ENCODE measurements at places on chromosomes 5 and 9.

DNA sequence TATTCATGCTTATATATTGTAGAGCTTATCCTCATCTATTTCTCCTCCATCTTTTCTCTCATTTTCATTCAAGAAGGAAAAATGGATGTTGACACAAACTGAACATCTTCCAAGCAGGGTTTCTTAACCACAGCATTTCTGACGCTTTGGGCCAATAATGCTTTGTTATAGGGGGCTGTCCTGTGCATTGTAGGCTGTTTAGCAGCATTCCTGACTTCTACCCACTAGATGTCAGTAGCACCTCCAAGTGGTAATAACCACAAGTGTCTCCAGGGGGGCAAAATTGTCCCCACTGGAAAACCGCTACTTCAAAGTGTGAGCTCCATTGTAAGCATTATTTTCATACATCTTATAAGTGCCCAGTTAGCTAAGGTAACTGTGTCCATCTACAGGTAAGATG, 2.6 kb upstream of the TXNDC8 start:
- DNase-seq, result no peak

DNA sequence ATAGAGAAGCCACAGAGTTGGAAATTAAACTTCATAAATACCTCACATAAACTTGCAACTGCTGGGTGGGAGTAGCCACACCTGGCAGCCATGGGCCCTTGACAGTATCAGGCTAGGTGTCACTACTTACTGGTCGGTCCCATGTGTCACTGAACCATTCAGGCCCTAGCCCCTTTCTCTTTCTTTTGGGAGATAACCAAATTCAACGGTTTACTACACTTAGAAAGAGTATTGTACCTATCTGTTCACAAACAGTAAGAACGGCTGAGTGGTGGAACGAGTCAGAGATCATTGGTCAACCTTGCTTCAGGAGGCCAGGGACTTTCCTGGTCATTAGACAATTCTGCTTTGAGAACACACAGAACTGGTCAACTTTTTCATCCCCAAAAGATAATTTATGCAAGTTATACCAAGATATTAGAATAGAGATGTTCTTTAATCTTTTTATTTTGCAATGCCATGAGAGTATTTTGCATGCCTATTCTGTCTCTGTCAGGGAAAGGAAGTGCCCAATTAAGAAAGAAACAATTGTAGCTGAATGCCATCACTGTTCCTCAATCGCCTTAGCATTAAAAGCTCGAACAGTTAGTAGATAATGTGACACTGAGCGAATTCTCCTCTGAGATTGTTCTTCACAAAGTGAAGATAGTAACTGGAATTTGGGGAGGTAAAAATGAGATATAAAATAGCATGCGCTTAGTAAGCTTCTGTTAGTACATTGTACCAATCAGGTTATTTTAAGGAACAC, 50.9 kb downstream of the GOLPH3 start:
- no peak for DNase-seq

GRCh38 chr9:119841016-119841415, 471.8 kb upstream of the BRINP1 start:
- DNase-seq, result no peak

DNA sequence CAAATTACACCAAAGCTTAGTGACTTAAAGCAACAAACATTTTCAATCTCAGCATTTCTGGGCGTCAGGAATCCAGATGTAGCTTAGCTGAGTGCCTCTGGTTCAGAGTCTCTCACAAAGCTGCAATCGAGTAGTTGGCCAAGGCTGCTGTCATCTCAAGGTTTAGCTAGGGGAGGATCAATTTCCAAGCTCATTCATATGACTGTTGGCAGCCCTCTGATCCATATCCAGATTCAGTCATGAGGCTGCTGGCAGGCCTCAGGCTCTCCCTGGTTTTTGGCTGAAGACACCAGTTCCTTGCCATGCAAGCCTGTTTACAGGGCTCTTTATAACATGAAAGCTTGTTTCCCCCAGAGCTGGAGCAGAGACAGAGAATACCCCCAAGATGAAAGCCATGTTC, 419.5 kb upstream of the TLE4 start:
- DNase-seq, result no peak

DNA sequence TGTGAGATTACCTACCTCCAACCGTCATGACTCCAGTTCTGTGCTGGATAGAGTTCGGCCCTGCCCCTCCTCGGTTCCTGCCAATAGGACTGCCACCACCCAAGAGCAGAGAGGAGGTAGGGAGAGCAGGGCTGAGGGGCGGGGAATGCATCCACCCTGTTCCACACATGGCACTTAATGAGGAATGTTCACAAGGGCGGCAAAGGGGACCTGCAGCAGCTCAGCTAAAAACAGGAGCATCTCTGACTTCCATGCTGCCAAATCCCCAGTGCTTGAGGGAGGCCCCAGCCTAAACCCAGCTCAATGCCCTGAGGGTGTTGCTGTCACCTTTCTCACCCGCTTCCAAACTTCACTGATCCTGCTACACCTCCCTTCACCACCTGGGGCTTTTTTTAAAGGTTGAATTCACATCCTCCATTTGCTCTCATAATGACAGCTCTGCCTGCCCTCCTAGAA, 7.8 kb upstream of the DELE1 start:
- DNase-seq, result no peak

- DNase-seq, result no peak
These were observed 332.0 kb downstream of the RFX3 start for GRCh38 chr9:3193791-3194190.

GRCh38 chr5:123800640-123801039, 288.7 kb downstream of the CSNK1G3 start:
- DNase-seq, result no peak

DNA sequence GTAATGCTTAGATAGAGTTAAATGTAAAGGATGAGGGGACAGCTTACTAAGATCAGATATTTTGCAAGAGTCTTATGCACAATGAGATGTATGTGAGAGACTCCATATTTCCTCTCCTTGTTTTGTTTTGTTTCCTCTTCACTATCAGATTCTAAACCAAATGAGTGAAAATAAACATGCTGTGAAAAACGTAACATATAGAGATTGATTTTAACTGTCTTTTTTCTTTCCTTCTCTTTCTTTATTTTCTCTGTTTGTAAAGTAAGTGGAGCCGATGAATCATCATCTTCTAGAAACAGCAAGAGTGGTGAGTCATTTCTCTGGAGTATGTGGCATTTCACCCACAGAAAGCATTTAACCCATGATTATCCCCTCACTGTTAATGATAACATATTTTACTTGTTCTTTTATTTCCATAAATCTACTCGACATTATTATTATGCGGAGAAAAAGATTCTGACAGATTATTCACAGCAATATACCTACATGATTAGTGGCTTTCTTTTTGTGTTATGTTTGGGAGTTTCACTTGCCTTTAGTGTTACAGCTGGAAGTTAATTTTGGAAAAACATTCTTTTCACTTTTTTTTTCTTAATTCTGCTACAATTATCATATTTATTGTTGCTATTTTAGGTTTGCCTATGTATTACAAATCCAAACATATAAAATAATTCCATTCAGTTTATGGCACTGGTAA, 2.1 kb upstream of the ANXA1 start:
- DNase-seq, result no peak

- no peak for DNase-seq
These were observed 73.1 kb downstream of the DIRAS2 start for GRCh38 chr9:90569511-90569910.

GRCh38 chr9:89427621-89428221, 70.2 kb downstream of the SEMA4D start:
- peak; percentile 38 for DNase-seq

DNA sequence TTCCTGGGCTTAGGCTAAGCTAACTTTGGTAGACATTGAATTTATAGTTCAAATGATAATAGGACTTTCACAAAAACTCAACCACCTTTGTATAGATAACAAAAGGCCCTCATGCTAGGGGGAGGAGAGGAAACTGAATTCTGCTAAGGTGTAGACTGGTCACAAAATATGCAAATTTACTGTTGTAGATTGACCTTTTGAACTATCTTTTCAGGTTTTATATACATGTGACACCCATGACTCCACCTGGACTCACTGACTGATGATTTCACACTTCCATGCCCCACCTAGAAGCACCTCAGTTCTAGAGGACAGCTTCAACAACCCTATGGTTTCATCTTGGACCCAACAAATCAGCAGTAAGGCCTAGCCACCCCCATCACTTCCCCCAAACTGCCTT, 165.7 kb downstream of the CEMIP2 start:
- no peak for DNase-seq

- DNase-seq, result no peak
These were observed at the start of gene STC2 for GRCh38 chr5:173327948-173328843. Gene STC2 (minus strand): TSS chr5:173328414. CDS start chr5:173328193, 221 bp downstream.

DNA sequence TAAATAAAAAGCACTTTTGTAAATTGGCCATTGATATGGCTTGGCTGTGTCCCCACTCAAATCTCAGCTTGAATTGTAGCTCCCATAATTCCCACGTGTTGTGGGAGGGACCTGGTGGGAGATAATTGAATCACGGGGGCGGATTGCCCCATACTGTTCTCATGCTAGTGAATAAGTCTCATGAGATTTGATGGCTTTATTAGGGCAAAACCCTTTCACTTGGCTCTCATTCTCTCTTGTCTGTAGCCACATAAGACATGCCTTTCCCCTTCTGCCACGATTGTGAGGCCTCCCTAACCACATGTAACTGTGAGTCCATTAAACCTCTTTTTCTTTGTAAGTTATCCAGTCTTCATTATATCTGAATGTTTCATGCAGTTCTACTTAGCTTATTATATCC, 153.2 kb downstream of the TARS1 start:
- DNase-seq, result no peak

GRCh38 chr5:56175021-56175420, 58.1 kb downstream of the ANKRD55 start:
- no peak for DNase-seq

GRCh38 chr5:103126557-103126956, 6.5 kb downstream of the PPIP5K2 start:
- no peak for DNase-seq

DNA sequence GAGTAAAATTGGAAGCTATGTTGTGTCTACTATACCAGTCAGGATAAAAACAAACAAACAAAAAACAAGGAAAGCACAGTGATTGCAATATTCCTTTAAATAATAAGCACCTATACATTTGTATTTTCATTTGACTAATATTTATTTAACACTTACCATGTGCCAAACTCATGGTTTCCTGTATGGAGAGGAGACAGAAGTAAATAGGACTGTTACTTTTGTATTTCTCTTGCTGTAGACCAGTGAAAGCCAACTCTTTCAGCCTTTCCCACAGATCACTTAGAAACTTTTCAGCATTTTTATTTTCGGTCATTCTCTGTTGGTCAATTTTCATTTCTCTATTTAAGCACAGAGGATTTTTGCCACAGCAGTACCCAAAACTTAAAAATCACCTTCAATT, 4.5 kb downstream of the CMYA5 start:
- DNase-seq, result no peak

DNA sequence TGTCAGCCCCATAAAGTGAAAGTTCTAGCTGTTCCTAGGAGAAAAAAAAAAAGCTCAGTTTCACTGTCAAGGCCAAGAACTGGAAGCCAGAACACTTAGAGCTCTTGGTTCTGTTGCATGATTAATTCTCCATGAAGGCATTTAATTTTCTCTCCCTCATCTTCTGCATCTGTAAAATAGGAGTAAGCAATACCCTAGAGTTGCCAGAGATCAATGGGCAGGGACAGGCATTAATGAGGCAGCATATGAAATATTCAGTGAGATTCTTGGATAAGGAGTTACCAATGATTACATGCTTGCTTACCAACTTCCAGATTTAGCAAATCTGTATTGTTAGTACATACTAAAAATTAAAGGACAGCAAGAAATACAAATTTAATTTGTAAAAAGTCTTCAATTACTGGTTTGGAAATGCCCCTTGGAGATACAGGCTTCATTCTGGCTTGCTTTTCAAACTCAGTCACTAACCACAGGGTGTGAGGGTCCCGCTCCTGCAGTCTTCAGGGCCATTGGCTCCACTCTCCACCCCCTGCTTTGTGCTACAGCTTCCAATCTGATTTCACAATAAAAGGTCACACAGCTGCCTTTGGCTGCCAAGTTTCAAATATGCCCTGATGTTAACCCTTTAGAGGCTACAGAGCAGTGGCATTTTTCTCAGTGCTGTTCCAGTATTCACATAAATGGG, 624.6 kb downstream of the BNC2 start:
- no peak for DNase-seq

DNA sequence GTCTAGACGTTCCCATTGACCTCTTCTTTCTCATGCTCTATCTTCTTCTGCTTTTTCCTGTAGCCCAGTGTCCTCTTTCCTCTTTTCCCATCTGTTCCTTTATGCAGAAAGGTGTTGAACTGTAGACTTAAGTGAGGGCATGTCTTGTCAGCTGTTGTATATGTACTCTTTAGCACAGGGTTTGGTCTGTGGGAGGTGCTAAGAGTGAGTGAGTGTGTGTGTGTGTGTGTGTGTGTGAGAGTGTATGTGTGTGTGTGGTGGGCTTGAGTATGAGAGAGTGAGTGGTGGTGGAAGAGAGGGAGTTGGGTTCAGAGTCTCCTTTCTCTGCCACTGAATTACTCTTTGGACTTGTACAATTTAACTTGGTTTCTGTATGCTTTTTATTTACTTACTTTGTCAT, 10.3 kb upstream of the ROPN1L start:
- DNase-seq, result no peak

DNA sequence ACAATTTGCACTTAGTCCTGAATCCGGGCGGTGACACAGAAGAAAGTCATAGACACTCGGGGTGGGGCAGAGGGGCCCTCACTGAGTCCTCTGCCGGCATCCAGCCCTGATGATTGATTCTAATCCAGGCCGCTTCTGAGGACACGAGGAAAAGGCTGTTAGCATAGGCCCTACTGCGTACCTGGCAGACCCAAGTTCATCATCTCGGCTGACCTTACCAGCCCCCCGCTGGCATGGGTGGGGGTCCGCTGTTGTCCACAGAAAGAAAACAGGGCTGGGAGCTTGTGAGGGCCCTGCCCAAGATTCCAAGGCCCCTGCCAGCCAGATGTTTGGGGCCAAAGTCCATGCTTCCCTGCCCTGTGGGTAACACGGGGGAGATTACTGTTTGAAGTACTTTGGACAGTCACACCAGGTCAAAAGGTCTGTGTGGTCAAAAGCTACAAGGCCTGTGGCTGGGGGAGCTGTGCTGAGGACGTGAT, 24.5 kb downstream of the ERGIC1 start:
- no peak for DNase-seq

- no peak for DNase-seq
These were observed 505 bp downstream of the RPS14 start for GRCh38 chr5:150448952-150449516.

GRCh38 chr9:109439378-109440116, 58.6 kb downstream of the PTPN3 start:
- no peak for DNase-seq

DNA sequence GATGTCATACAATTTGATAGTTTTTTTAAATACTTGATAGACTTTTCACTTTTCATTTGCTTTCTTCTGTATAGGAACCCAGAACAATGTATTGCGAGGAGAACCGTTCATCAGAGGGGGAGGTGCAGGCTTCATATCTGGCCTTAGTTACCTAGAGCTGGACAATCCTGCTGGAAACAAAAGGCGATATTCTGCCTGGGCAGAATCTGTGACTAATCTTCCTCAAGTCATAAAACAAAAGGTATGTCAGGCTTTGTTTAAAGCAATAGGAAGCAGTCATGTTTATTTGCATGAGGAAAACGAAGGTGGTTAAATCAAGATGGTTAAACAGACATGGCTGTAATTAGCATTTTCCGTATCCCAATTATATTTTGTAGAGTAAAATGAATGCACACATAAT, 46.0 kb downstream of the C7 start:
- DNase-seq, result no peak

Measured in stimulated activated CD4-positive, alpha-beta T cell treated with anti-CD3 and anti-CD28 coated beads, TNF-alpha, amount 100 ng/mL, for 1 hour (primary cell).